Activated T-helper 2 cell treated with anti-CD3 and anti-CD28 coated beads, Interferon-gamma antibody, Interleukin-2, Interleukin-4, amounts not matched to agents 10 μg/mL and 5 μg/mL and 100 μg/mL, durations not matched to agents 14 hours and 24 hours and 36 hours (primary cell): ENCODE measurements at places on chromosomes 7 and 10. TPM values are rescaled to one million over a fixed set of nuclear protein-coding genes. Genes with fewer than 3 reads are reported as not detected.

CTAGE4 gene
- 1.2 and 1.6 TPM in 2 replicates for total RNA-seq

DKK1 gene
- total RNA-seq: not detected in 2 replicates

HACD1 gene
- total RNA-seq: 6.0 and 6.6 TPM in 2 replicates

- peak overlapping the region; percentile 77 for H3K27ac ChIP-seq
- peak overlapping the region; percentile 85 for H3K4me3 ChIP-seq
- H3K4me1 ChIP-seq: peaks cover 50% of the 10 kb centered on the region
- DNase-seq: peak; percentile 68
Observed at GRCh38 chr10:50417886-50418830, 166.8 kb upstream of the ASAH2 start.

DNA sequence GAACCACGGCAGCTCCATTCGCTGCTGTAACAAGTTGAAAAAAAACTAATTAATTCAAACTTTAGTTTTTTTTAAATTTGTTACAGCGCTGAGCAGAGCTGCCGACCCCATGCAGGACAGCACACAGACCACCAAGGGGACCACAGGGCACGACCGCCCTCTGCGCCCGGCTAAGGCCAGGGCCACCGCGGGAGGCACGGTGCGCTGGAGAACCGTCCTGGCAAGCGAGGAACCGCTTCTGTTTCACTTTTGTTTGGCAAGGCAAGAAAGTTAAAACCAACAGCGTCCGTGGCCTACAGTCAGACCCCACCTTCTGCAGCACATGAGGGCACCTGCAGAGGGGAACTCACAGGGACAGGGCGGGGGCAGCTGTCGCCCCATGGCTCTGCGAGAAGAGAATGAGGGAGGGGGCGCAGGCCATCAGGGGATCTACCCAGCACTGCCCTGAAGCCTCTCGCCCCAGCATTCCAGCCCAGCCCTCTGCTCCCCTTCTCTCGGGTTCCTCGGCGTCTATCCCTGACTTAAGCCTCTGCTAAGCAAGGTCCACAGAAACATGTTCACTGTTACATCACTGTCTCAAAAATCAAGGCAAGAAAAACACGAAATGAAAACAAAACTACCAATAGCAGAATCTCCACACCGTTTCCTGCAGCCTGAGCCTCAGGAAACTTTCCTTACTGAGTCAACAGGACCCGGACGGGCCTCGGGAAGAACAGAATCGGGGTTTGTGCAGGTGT, 204.4 kb downstream of the DIP2C start:
- peak overlapping the region; percentile 82 for H3K4me3 ChIP-seq
- DNase-seq: peak; percentile 17
- H3K4me1 ChIP-seq: no peaks in the 10 kb centered on the region
- peaks cover 2% of the 10 kb centered on the region for H3K36me3 ChIP-seq
- peak overlapping the region; percentile 84 for H3K27ac ChIP-seq
- no peaks in the 10 kb centered on the region for H3K27me3 ChIP-seq

PLA2G12B gene
- total RNA-seq: not detected in 2 replicates

- H3K27ac ChIP-seq: no peak overlapping the region
- H3K36me3 ChIP-seq: no peaks in the 10 kb centered on the region
- no peaks in the 10 kb centered on the region for H3K4me1 ChIP-seq
- H3K4me3 ChIP-seq: no peak overlapping the region
- DNase-seq: no peak
Observed at GRCh38 chr10:62924344-62924748, 108.2 kb upstream of the EGR2 start.

DNA sequence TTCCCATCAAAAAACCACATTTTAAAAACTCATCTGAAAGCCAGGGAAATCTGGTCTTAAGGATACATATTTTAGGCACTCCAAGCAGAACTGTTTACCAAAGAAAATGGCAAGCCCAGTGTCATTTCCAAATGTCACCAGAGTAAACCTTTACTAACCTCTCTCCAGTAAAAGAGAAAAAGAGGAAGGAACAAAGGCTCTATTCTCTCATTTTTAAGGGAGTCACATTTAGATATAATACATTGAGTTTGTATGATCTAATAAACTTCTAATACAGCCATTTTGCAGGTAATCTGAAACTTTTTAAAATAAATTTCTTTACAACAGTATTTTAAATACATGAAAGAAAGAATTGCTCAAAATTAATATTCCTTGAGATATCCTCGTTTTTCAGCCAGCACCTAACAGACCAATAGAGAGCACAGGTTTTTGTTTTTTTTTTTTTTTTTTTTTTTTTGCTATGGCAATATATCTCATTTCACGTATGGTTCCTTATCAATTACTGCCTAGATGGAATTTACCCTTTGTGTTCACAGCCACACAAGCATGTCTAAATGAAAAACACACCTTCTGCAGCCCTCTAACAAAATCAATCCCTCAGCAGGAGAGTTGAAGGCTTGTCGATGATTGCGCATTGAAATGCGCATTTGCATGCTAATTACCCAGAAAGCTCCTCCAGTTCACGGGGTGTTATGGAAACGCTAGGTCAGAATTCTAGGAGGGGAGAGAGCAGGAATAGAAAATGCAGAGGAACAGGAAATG, 39.8 kb upstream of the MSRB2 start:
- H3K36me3 ChIP-seq: no peaks in the 10 kb centered on the region
- DNase-seq: no peak
- no peak overlapping the region for H3K27ac ChIP-seq

MRLN gene
- total RNA-seq: not detected in 2 replicates

- no peak for DNase-seq
- no peaks in the 10 kb centered on the region for H3K27me3 ChIP-seq
- H3K27ac ChIP-seq: no peak overlapping the region
- peaks cover 92% of the 10 kb centered on the region for H3K36me3 ChIP-seq
- H3K4me1 ChIP-seq: peaks cover 18% of the 10 kb centered on the region
Observed at GRCh38 chr7:150458235-150458634, 7.8 kb downstream of the GIMAP8 start.

DNA sequence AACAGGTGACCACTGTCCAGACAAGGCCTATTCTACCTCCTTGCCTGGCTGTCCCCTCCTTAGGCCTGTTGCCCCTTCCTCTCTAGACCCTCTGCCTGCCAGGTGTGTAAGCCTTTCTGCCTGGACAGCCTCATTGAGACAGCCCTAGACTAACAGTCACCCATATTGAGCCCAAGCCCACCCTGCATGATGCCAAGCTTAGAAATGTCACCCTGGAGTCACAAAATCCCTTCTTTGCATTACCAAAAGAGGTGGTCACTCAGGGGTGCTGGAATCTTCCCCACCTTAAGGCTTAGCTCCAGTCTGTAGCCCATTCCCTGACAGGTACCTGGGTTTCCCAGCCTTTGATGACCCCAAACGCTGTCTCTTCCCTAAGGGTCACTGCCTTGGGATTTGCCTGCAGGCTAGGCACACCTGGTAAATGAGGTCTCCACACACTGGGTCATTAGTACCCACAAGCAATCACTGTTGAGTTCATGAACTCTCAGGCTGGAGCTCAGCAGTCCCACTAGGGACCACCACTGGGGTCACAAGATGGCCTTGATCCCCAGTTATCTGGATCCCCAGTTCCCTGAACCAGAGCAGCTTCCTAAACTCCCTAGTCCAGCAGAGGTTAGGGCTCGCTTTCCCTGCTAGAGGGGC, 54.9 kb upstream of the CAMK2B start:
- no peak overlapping the region for H3K4me3 ChIP-seq
- no peak overlapping the region for H3K27ac ChIP-seq
- DNase-seq: no peak
- H3K27me3 ChIP-seq: no peaks in the 10 kb centered on the region

ARHGEF5 gene
- 10.8 TPM in 2 replicates for total RNA-seq

HEPACAM2 gene
- not detected in 2 replicates for total RNA-seq
